ENCODE measurements at places on chromosomes 1 and 21.

DNA sequence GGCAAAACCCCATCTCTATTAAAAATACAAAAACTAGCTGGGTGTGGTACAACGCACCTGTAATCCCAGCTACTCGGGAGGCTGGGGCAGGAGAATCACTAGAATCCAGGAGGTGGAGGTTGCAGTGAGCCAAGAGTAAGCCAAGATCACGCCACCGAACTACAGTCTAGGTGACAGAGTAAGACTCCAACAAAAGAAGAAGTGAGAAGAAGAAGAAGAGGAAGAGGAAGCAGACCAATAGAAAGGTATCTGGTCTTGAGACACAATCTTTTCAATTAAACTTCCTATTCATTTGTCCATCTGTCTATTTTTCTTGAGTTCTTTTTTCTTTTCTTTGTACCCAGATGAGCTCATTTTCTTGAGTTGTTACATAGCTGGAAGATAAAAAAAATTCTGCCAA is 55.7 kb upstream of the ACADM start:
- no peak overlapping the region for H3K27ac ChIP-seq
- no peak for DNase-seq
- H3K36me3 ChIP-seq, result no peaks in the 10 kb centered on the region

- H3K27ac ChIP-seq, result no peak overlapping the region
- no peak overlapping the region for H3K4me3 ChIP-seq
- DNase-seq, result no peak
- H3K4me1 ChIP-seq, result no peaks in the 10 kb centered on the region
- H3K27me3 ChIP-seq, result no peaks in the 10 kb centered on the region
Observed at GRCh38 chr1:55346586-55346985, 131.4 kb upstream of the USP24 start.

GRCh38 chr1:113654883-113655282 is 104.4 kb downstream of the PHTF1 start:
- H3K36me3 ChIP-seq, result peaks cover 25% of the 10 kb centered on the region
- H3K27me3 ChIP-seq, result no peaks in the 10 kb centered on the region
- peaks cover 5% of the 10 kb centered on the region for H3K4me1 ChIP-seq
- H3K27ac ChIP-seq, result no peak overlapping the region

- H3K36me3 ChIP-seq, result peaks cover 43% of the 10 kb centered on the region
- H3K4me3 ChIP-seq, result no peak overlapping the region
- no peaks in the 10 kb centered on the region for H3K4me1 ChIP-seq
- DNase-seq, result peak; percentile 39
Observed at GRCh38 chr1:53278298-53278725, 40.0 kb upstream of the MAGOH start.

DNA sequence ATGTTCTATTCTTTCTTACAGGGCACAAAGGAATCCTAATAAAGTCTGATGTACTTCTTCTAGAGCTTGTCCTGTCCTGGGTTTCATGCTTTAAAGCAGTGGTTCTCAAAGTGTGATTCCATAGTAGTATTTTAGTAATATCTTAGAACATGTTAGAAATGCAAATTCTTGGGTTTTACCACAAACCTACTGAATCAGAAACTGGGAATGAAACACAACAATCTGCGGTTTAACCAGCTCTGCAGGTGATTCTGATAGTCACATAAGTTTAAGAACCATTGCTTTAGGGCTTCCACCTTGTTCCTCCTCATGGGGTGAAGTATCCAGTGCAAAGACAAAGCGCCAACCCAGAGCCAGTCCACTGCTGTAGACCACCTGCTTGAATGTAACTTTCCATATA is 41.1 kb downstream of the NGF start:
- no peaks in the 10 kb centered on the region for H3K36me3 ChIP-seq
- no peak overlapping the region for H3K4me3 ChIP-seq
- no peak overlapping the region for H3K27ac ChIP-seq
- H3K27me3 ChIP-seq, result no peaks in the 10 kb centered on the region
- H3K4me1 ChIP-seq, result peaks cover 8% of the 10 kb centered on the region

- no peak overlapping the region for H3K27ac ChIP-seq
- no peaks in the 10 kb centered on the region for H3K36me3 ChIP-seq
- DNase-seq, result no peak
- no peaks in the 10 kb centered on the region for H3K27me3 ChIP-seq
- H3K4me3 ChIP-seq, result no peak overlapping the region
- peaks cover 5% of the 10 kb centered on the region for H3K4me1 ChIP-seq
Observed at GRCh38 chr1:218887141-218887925, 286.3 kb upstream of the LYPLAL1 start.

GRCh38 chr1:109632671-109633346 is 13.2 kb downstream of the AMPD2 start:
- H3K4me1 ChIP-seq, result peaks cover 6% of the 10 kb centered on the region
- H3K27me3 ChIP-seq, result no peaks in the 10 kb centered on the region
- H3K27ac ChIP-seq, result peak overlapping the region; percentile 76
- no peak overlapping the region for H3K4me3 ChIP-seq

DNA sequence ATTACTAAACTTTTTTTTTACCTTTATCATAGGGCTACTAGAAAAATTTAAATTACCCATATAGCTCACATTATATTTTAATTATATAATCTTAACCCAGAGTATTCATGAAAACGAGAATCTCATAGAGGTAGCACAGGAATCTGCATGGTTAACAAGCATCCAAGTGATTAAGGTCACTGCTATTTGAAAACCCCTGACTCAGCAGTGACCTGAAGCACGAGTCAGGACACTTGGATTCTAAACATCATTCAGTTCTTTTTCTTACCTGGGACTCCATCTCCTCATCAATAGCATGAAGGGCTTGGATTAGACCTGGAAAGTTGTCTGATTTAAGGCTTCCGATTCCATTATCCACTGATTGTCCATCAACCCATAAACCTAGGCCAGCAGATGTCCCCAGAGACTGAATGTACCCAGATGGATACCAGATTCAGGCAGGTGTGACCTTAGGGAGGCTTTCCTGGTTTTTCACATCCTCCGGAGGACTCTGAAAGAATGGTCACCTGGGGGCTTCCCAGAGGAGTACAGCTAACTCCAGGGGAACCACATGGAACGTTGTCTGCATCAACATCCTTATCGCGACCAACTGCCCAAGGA is 174.3 kb downstream of the SETD4 start:
- H3K36me3 ChIP-seq, result no peaks in the 10 kb centered on the region
- H3K4me3 ChIP-seq, result no peak overlapping the region
- H3K4me1 ChIP-seq, result no peaks in the 10 kb centered on the region

DNA sequence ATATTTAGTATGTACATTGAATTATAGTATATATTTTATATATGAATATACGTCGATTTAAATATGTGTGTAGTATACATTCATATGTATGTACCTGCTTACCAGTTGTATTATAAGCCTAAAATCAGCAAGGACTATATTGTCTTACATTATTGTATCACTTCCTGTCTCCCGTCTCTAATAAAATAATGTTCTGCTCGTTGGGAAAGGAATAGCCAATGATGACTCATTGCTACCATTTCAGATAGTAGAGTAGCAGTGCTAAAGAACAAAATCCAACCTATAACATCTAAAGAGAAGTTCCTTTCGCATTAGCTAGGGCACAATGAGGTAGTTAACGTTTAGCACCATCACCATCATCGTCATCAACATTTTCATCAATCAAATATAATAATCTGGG is 39.9 kb upstream of the SMYD2 start:
- H3K4me3 ChIP-seq, result no peak overlapping the region
- H3K27ac ChIP-seq, result no peak overlapping the region
- H3K36me3 ChIP-seq, result no peaks in the 10 kb centered on the region
- H3K27me3 ChIP-seq, result no peaks in the 10 kb centered on the region

GRCh38 chr1:21590934-21591333 is 78.2 kb downstream of the RAP1GAP start:
- H3K27me3 ChIP-seq, result no peaks in the 10 kb centered on the region
- no peak overlapping the region for H3K27ac ChIP-seq
- no peak for DNase-seq
- H3K4me3 ChIP-seq, result no peak overlapping the region
- no peaks in the 10 kb centered on the region for H3K36me3 ChIP-seq

DNA sequence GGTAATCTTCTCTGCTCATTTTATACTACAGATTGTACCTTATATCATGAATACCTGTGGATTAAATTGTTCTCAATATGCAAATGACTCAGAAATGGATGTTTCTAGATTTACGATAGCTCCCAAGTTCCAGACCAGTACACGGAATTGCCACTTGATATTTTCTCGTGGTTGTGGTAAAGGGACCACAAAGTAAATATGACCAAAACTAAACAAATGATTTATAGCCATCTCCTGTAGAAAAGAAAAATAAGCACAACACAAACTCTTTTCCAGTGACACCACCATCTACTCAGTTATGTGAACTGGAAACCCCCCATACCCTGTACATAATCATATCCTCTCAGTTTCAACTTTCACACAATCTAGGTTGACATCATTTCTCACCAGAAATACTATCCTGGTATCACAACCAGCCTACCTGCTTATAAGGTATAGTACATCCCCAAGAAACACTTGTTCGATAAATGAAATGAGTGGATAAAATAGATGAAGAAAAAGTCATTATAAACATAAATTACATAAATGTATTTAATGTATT is 172.3 kb downstream of the ADGRL4 start:
- no peak overlapping the region for H3K27ac ChIP-seq
- DNase-seq, result no peak
- H3K4me1 ChIP-seq, result no peaks in the 10 kb centered on the region
- no peaks in the 10 kb centered on the region for H3K27me3 ChIP-seq
- no peaks in the 10 kb centered on the region for H3K36me3 ChIP-seq

GRCh38 chr21:26534517-26534916 is 38.6 kb downstream of the CYYR1 start:
- DNase-seq, result no peak
- no peaks in the 10 kb centered on the region for H3K4me1 ChIP-seq
- H3K27me3 ChIP-seq, result no peaks in the 10 kb centered on the region
- no peak overlapping the region for H3K4me3 ChIP-seq
- no peak overlapping the region for H3K27ac ChIP-seq

GRCh38 chr1:246212013-246212412 is 295.1 kb downstream of the SMYD3 start:
- no peak for DNase-seq
- no peak overlapping the region for H3K4me3 ChIP-seq
- H3K4me1 ChIP-seq, result peaks cover 7% of the 10 kb centered on the region
- no peaks in the 10 kb centered on the region for H3K36me3 ChIP-seq
- no peak overlapping the region for H3K27ac ChIP-seq

DNA sequence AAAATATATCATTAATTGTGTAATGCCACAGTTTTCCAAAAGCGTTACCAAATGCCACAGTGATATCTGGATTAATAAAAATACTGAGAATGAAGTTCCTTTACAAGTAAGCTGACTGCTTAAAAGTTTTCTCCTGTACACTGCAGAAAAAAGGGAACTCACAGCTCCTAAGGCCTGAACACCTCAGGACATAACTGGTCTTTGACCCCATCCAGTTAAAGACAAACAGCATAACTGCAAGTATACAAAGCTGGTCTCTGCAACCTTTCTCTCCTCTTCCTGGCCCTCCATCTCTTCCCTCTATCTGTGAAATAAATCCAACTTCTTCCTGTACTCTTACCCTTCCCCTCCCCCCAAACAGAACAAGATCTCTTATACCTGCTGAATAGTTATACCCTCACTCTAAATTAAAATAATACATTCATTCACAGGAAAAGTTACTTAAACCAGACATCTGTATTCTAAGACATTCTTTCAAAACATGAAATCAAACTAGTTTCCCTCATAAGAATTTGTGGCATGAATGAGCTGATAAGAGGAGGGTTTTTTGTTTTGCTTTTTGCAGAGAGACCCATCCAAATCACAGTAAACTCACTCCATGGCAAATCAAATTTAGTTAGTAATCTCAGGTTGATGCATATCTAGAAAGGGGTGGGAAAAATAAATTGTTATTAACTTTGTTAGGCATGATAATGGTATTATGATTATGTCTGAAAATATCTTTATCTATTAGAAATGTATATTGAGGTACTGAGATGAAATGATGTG is 2.9 kb downstream of the DIPK1A start:
- no peak overlapping the region for H3K27ac ChIP-seq
- H3K4me3 ChIP-seq, result no peak overlapping the region
- no peak for DNase-seq
- peaks cover 2% of the 10 kb centered on the region for H3K4me1 ChIP-seq
- H3K36me3 ChIP-seq, result no peaks in the 10 kb centered on the region

- H3K4me1 ChIP-seq, result no peaks in the 10 kb centered on the region
- no peaks in the 10 kb centered on the region for H3K27me3 ChIP-seq
- no peak for DNase-seq
- H3K4me3 ChIP-seq, result no peak overlapping the region
- H3K27ac ChIP-seq, result peak overlapping the region; percentile 9
- H3K36me3 ChIP-seq, result peaks cover 8% of the 10 kb centered on the region
Observed at GRCh38 chr1:156804026-156804425, 12.6 kb downstream of the SH2D2A start.

- DNase-seq, result no peak
- H3K36me3 ChIP-seq, result no peaks in the 10 kb centered on the region
- peaks cover 4% of the 10 kb centered on the region for H3K4me1 ChIP-seq
Observed at GRCh38 chr1:231159202-231159962, 2.5 kb upstream of the TRIM67 start.

- no peak overlapping the region for H3K4me3 ChIP-seq
- no peaks in the 10 kb centered on the region for H3K4me1 ChIP-seq
- H3K36me3 ChIP-seq, result no peaks in the 10 kb centered on the region
- no peak overlapping the region for H3K27ac ChIP-seq
- peaks cover 2% of the 10 kb centered on the region for H3K27me3 ChIP-seq
- peak; percentile 70 for DNase-seq
Observed at GRCh38 chr1:22420455-22421053, 31.1 kb upstream of the ZBTB40 start.

DNA sequence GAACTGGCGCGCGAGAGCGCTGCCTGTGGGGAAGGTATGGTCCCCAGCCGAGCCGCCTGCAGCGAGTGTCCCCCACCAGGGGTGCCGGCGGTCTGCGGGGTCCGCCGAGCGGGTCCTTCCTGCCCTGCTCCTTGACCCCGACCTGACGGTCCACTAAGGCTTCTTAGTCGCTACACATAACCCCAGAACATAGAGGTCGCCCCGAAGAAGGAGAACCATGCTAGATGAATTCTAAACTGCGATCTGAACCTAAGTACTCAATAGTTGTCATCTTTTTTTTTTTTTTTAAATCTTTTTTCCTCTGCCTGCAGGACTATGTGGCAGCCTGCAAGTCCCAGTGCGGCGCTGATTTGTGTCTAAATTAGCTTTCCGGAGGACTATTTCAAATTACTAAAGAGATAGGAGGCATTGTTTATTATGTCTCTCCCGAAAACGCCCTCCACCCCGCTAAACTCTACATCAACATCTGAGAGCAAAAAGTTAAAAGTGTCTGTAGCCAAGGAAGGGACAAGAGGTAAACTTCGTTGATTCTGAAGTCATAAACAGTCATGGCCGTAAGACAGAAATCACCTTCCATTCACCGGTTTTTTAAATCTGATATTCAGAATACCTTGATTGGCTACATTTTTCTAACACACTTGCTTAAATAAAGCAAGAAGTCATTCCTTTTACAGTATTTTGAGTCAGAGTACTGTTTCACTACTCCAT is 476 bp downstream of the AXDND1 start:
- H3K4me3 ChIP-seq, result peak overlapping the region; percentile 99
- no peaks in the 10 kb centered on the region for H3K4me1 ChIP-seq
- H3K27me3 ChIP-seq, result no peaks in the 10 kb centered on the region
- H3K27ac ChIP-seq, result no peak overlapping the region
